Right cardiac atrium (tissue), 5 donors: ENCODE measurements at places on chromosomes 7 and 10. TPM values are rescaled to one million over a fixed set of nuclear protein-coding genes. Genes with fewer than 3 reads are reported as not detected.

The SPDYE5 gene
- total RNA-seq, result 0.17 TPM

The CALHM1 gene
- not detected for total RNA-seq

The PIP gene
- total RNA-seq, result not detected

The INSIG1 gene
- 14.4 TPM for total RNA-seq

The LIPM gene
- not detected for total RNA-seq

The OR13A1 gene
- not detected for total RNA-seq
